ENCODE measurements at places on chromosomes 7 and 10. TPM values are rescaled to one million over a fixed set of nuclear protein-coding genes. Genes with fewer than 3 reads are reported as not detected.

DNA sequence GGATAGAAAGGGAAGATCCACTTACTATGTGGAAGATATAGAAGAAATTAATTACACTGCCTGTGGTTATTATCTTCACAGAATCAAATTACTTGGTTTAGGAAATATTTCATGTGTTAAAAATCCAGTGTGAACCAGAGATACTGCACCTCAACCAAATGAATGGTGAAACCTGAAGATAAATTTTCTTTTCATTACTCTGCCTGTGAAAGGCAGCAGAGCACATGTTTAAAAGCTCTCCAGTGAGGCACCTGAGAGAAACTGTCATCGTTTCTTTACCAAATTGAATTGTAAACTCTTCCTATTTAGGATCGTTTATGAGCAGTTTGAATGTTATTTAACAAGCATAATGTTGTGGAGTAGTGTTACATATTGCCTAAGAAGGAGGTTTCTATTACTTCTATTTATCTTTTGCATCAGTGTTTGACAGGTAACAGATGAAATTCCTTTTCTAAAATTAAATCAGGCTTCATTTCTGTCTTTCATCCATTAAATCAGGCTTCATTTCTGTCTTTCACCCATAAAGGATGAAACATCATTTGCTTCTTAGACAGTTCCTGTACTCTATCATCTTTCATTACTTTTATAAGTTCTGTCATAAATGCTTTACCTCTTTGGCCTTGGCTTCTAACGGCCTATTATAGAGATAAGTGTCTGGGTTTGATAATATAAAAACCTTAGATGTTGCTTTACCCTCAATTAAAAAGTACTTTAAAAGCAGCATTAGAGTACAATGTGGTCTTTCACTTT is 266.6 kb downstream of the NXPH1 start:
- DNase-seq, result peak; percentile 49

ZNF488 gene
- total RNA-seq, result 0.63 TPM

FAM25C gene
- total RNA-seq, result not detected

DNA sequence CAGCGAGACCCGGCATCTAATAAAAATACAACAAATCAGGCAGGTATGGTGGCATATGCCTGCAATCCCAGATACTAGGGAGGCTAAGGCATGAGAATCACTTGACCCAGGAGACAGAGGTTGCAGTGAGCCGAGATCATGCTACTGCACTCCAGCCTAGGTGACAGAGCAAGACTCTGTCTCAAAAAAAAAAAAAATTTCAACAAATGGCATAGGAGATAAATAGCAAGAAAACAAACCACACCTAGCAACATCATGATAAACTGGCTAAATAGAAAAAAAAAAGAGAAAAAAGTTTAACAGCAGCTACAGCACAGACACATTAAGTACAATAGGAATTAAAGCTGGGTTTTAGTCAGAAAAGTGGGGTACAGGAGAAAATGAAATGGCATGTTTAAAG is 1034.6 kb upstream of the LRRN3 start:
- DNase-seq, result no peak

DNA sequence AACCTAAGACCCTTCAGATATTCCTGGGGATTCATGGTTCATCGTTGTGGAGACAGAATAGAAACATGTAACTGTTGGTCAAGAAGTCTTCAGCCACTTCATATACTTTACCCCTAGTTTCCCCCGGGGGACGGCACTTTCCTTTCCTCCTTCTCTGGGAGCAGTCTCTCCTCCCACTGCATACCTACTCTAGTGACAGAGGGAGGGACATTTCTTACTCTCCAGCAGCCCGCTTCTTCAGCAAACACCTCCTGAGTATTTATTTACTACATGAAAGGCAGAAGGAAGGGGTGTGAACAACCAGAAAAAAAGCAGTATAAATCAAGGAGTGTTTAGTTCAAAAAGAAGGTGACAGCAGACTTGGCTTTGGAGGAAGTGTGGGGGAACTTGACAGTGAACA is 69.0 kb downstream of the LHFPL3 start:
- DNase-seq, result no peak

DNA sequence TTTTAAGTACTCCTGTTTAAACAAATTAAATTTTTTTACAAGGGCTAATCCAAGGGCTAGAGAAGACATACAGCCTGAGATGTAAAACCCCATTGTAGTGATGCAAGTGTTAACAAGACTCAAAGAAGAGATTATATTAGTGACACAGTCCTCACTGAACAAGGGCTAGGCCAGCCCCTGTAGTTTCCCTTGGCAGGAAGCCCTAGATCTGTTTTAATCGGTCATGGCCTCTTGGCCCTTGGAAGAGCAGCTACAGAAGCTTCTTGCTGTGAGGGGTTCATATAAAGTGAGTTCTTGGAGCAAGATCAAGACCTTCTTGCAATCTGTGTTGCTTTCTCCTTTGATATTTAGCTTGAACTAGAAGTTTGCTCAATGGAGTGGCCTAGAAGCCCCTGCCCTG is 1339.4 kb downstream of the XPNPEP1 start:
- DNase-seq, result no peak

ADRA2A gene
- 3.6 TPM for total RNA-seq

- DNase-seq, result no peak
Observed at GRCh38 chr10:88033793-88034192, 170.4 kb downstream of the PTEN start.

GRCh38 chr10:99937630-99938029 is 72.1 kb downstream of the DNMBP start:
- no peak for DNase-seq

GRCh38 chr10:120598386-120598785 is 141.4 kb downstream of the PLPP4 start:
- no peak for DNase-seq

DNA sequence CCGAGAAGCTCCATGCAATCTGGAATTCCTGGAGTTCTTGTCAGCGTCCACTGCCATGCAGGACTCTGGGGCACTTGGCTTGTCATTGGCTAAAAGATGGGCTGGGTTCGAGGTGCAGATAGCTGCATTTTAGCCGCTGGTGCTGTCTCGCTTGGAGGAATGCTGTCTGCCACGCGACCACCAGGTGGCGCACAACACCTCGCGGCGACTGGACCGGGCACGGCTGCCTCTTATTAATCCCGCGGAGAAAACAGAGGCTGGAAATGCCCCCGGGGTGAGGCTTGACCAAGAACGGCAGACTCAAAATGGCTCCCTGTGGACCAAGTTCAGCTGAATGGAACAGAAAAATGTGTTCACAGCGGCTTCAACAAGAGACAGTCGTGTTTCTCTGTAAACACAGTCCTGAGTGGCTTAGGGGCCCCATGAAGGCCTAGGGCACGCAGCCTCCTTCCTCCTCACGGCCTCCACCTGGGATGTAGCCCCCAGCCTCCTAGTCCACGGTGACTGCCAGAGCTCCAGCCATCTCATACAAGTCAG is 46.2 kb downstream of the AOC1 start:
- no peak for DNase-seq

DNA sequence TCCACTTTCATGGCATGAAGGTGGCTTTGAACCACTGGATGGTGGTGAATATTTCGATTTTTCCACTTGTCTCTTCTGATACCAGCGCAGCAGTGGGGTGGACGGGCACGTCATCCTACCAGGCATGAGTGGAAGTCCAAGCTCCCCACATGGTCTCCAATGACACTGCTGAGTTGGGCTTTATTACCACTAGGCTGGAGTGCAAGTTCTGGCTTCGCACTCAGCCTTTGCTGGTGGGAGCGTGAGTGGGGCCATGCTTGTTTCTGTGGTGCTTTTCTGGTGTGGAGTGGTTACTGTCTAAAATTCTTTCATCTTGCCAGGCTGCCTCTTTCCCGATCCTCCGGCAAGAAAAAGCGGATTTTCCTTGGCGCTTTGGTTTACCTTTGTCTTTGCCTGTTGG is 70.1 kb upstream of the SDK1 start:
- no peak for DNase-seq

ESYT2 gene
- 106 TPM for total RNA-seq

SFXN2 gene
- 11.7 TPM for total RNA-seq

GRCh38 chr10:116286626-116287200 is 13.7 kb upstream of the GFRA1 start:
- no peak for DNase-seq

DNAH11 gene
- total RNA-seq, result 0.32 TPM

- no peak for DNase-seq
Observed at GRCh38 chr10:97759158-97759887, 12.5 kb downstream of the SFRP5 start.

DNA sequence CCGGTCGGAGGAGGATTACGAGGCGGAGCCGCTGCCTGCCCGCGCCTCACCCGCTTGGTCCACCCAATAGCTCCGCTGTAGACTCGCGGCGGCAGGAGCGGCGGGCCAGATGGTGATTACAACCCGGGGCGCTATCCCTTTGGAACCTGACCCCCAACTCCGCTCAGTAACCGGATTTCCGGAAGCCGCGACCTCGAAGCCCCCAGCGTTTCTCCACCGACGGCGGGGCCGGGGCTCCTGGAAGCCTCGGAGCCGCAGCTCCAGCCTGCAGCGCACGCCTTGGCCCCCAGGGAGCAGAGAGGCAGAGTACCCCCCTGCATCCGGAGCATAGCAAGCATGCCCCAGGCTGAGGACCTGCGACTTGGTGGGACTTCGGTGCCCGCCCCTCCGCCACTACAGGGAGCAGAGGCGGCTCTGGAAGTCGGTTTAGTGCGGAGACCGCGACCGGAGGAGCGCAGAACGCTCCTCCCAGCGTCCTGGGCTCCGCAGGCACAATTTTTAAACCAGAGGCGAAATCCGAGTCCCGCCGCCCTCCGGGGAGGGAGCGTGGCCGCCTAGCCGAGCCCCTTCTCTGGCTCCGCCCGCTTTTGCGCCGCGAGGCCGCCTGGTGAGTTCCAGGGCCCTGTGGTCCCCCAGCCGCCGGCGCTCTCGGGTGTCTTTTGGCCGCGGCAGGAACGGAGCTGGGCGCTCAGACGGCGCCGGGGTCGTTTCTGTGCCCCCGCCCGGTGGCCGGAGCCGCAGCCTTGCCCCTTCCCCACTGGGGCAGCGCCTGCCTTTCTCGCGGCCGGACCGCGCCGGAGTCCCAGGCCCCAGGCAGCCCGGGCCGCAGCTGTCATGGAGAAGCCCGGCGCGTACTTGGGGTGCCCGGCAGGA is 28.2 kb upstream of the BMS1 start:
- DNase-seq, result no peak

DNA sequence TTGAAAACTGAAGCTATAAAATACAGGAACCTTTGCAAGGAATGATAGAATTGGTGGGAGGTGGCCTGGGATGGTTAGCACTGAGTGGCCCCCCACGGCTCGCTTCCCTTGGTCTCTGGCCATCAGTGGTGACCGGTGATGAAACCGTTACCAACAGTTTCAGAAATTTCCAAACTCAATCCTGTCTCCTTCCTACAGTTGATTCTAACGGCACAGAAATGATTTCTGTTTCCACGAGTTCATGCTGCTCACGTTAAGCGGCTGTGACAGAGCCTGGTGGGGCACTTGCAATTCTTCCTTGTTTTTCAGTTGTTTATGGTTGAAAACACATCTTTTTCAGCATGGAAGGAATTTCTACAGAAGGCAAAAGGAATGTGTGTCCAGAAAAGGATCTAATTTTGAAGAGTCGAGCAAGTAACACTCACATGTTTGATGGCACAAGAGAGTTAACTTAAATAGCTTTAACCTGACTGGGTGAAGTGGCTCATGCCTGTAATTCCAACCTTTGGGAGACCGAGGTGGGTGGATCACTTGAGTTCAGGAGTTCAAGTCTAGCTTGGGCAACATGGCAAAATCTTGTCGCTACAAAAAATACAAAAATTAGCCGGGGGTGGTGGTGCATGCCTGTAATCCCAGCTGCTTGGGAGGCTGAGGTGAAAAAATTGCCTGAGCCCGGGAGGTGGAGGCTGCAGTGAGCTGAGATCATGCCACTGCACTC is 100.1 kb downstream of the DNAJB6 start:
- no peak for DNase-seq

EBF3 gene
- 29.4 TPM for total RNA-seq

DNA sequence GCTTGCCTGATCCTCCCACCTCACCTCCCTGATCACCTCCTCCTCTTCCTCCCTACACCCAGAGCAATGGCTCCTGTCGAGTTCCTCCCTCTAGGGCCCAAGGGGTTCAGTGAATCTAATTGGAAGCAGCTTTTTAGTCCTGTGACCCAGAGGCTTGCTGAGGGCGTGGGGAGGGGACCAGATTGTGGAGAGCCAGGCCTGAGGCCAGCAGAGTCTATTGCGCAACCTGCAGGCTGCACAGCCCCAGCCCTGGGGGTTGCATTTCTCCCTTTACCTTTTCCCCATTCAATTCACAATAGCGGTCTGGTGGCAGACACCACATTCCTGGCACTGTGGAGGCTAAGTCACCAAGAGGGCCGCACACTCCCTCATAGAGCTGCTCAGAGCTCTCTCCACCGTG is 32.5 kb downstream of the GHRHR start:
- no peak for DNase-seq

- DNase-seq, result no peak
Observed at GRCh38 chr10:127426746-127427145, 122.4 kb upstream of the NPS start.

DNA sequence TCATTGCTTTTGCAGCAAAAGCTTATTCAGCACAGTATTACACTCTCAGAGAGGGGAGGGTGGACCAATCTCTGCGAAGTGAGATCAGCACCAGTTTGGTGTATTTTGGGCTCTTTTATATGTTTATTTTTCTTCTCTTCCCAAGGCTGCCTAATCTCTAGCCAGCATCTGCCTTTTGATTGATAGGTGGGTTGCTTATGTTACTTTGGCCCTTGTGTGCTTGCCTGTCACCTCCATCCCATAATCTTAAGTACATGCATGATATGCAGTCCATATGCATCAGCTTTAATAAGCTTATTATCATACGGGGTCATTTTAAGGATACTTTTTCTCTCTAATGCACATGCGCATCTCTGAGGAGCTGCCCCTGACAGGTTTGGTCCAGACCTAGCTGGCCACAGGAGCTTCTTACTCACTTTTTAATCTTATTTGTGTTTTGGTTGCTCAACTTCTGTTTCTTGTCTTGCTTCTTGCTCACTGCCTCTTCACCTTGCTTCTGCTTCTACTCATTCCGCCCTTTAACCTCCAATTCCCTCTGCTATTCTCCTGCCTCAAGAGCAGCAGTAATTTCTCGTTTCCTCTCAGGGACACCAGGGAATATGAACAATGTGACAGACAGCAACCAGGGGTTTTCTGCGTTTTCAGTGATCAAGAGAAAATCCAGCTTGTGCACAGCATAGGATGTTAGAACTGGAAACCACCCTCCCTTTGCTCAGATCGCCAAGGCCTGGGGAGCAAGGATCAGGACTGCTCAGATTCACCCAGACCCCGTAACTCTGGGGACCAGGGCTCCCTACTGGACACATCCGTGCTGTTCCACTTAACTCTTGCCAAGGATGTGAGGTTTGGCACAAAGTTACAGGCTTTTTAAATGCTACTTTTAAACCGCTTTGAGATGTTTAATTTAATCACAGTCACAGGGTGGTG is 10.0 kb downstream of the RGR start:
- no peak for DNase-seq

DNA sequence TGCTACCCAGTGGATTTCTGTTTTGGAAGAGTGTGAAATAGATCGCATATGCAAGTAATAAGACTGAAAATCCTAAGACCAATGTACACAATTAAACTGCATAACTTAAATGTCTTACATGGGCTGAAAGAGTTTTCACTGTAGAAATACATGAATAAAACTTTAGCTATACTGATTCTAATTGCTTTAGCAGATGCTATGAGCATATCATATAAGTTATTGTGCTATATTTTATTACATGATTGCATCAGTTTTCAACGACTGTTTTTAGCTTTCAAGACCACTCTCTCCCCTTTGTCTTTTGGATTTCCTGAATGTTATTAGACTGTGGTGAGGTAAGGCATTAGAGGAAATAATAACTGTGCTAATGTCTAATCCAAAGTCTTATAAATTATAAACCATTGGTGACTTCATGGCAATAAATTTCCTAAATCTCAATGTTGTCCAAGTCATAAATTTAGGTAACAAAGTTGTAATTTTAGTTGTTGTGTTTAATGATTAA is 124.5 kb downstream of the SEMA3A start:
- DNase-seq, result no peak

All from urinary bladder (tissue), 4 donors.